ENCODE measurements at places on chromosomes 5 and 9. TPM values are rescaled to one million over a fixed set of nuclear protein-coding genes. Genes with fewer than 3 reads are reported as not detected.

DNA sequence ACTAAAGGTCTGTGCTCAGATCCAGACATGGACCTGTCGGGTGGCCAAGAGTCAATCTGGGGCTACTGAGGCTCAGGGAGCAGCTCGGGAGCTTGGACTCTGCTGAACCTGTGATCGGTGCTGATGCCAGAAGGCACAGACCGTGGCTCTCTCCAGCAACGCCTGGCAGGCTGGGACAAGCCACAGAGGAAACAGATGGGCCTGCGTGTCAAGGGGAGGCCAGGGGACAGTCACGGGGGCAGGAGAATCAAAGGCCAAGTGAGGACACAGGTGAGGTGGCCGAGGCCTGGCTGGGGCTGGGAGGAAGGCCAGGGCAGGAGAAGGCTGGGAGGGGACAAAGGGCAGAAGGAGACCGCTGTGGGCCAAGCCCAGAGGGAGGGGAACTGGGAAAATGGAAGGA lies 43.4 kb downstream of the EPB41L4B start:
- no peak for DNase-seq
- no peak overlapping the region for H3K27ac ChIP-seq
- no peaks in the 10 kb centered on the region for H3K4me1 ChIP-seq
- no peak overlapping the region for H3K4me3 ChIP-seq
- no peaks in the 10 kb centered on the region for H3K36me3 ChIP-seq

DNA sequence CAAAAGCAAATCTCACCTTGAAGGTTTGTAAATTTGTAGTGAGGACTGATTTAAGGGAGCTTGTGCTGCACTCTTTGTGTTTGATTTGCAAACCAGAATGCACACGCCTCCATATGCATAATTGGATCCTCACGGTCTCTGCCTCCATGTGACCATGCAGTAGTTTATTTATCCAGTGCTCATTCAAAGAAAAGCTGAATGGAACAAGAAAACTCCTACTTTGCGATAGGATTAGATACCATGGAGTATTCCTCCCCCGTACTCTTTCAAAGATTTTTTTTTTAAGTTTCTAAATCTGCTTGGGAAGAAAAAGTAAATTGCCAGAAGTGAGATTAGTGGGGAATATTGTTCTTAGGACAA lies 290.4 kb upstream of the TUT7 start:
- DNase-seq: no peak
- no peaks in the 10 kb centered on the region for H3K36me3 ChIP-seq
- no peak overlapping the region for H3K27ac ChIP-seq
- H3K4me1 ChIP-seq: no peaks in the 10 kb centered on the region

DNA sequence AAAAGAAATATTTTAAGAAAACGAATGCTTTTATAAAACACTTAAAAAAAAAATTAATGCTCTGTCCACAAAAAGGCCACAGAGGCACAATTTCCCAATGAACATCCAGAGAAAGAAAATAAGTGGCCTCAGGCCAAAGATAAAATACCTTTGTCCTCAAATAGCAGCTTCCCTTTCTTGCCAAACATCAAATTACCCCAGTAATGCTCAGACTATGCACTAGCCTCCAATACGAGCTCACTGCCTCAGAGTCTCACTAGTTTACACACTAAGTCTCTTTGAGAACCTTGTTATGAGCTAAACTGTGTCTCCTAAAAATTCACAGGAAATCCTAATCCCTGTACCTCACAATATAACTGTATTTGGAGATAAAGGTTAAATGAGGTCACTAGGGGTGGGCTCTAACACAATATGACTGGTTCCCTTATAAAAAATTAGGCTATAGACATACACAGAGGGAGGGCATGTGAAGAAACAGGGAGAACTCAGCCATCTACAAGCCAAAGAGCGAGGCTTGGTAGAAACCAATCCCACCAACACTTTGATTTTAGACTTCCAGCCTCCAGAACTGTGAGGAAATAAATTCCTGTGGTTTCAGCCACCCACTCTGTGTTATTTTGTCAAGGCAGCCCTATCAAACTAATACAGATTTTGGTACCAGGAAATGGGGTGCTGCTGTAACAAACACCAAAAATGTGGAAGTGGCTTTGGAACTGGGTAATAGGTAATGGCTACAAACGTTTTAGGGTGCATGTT lies 4.4 kb downstream of the MPDZ start:
- H3K4me3 ChIP-seq: no peak overlapping the region
- peaks cover 12% of the 10 kb centered on the region for H3K27me3 ChIP-seq
- no peaks in the 10 kb centered on the region for H3K4me1 ChIP-seq
- no peaks in the 10 kb centered on the region for H3K36me3 ChIP-seq
- no peak overlapping the region for H3K27ac ChIP-seq

DNA sequence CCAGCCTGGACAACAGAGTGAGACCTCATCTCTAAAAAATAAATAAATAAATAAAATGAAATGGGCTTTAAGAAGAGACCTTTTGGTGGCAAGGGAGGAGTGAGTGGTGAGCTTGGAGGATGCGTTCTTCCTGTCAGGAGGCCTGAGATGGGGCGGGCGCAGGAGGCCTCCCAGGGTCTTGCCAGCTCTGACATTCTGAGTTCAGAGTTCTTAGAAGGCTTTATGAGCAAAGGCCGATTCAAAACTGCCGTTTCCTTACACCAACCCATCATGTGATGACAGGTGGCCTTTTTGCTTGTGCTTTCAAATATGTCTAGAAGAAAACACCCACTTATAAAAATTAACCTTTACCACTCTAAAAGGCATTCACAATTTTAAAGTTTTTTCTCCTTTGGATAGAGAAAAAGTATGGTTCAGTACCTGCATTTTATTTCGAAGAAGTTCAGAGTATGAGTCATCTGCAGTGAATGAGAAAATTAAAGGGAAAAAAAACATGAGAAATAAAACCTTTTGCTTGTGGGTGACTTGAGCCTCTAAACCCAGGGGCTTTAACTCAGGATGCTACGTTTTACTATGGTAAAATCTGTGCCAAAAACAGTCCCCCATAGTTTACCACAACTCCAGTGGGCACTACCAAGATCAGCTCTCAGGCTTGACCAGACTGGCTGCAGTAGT lies 157.4 kb upstream of the OTULINL start:
- DNase-seq: no peak
- H3K4me1 ChIP-seq: peaks cover 28% of the 10 kb centered on the region
- H3K4me3 ChIP-seq: no peak overlapping the region
- H3K36me3 ChIP-seq: no peaks in the 10 kb centered on the region
- peak overlapping the region; percentile 51 for H3K27ac ChIP-seq
- no peaks in the 10 kb centered on the region for H3K27me3 ChIP-seq

DNA sequence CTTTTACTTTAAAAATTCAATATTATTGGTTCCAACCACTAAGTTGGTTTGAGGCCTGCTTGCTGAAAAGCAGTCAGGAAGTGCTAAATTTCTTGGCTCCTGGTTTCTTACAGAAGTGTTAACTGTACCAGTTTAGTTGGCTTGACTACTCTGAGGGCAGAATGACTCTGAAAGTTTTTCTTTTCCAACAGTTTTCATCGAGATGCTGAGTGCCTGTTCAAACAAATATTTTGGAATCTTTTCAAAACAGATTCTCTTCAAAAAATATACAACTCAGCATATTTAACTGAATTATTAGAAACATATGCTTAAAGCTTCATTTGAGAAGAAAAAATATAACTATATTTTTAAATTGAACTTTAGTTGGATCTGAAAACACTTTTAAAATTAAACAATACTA lies 37.0 kb downstream of the SLC38A9 start:
- DNase-seq: no peak
- H3K4me3 ChIP-seq: no peak overlapping the region
- no peaks in the 10 kb centered on the region for H3K27me3 ChIP-seq
- peaks cover 6% of the 10 kb centered on the region for H3K36me3 ChIP-seq
- no peak overlapping the region for H3K27ac ChIP-seq

GRCh38 chr5:89303033-89303480 lies 420.1 kb upstream of the MEF2C start:
- no peaks in the 10 kb centered on the region for H3K36me3 ChIP-seq
- H3K4me1 ChIP-seq: no peaks in the 10 kb centered on the region
- H3K27ac ChIP-seq: no peak overlapping the region
- no peaks in the 10 kb centered on the region for H3K27me3 ChIP-seq
- no peak for DNase-seq
- H3K4me3 ChIP-seq: no peak overlapping the region

DNA sequence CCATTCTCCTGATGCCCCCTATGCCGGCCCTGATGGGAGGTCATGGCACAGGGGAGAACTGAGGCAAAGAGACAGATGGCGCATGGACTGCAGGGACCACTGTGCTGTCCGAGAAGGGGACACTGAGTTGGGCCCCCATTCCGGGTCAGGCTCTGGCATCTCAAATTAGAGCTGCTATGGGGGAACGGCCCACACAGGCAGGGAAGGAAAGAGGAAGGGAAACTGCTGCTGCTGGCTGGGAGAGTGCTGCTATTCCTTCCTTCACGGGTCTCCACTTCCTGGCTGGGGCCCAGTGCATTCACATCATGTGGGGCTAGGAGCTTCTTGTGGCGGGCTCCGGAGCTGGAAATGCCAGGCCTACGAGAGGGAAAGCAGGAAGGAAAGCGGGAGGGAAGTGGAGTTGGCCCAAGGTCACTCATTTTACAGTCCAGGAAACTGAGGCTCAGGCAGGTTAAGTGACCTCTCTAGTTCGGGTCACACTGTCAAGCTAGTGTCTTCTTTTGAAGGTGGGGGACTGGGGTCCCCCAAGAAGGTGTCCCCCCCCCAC lies 1.3 kb upstream of the CARD19 start:
- H3K4me3 ChIP-seq: peak overlapping the region; percentile 72
- H3K27ac ChIP-seq: peak overlapping the region; percentile 98
- no peaks in the 10 kb centered on the region for H3K27me3 ChIP-seq
- peaks cover 32% of the 10 kb centered on the region for H3K36me3 ChIP-seq

DNA sequence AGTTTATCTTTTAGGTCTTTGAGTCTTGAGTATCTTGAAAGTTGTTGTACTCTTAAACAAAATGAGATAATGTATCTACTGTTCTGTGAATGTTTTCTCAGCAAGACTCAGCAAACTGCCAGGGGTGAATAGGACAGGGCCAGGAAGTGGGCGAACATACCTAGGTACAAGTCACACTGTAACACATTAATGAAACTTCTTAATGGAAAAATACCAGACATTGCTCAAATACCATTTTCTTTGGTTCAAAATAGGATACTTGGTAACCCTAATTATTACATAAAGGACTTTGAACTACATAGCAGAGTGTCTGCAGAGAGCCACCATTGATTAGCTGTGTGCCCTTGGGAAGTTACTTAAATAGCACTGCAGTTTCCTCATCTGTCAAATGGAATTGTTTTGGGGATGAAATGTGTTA lies 197.5 kb downstream of the ARHGEF28 start:
- no peak overlapping the region for H3K4me3 ChIP-seq
- no peaks in the 10 kb centered on the region for H3K36me3 ChIP-seq
- H3K4me1 ChIP-seq: no peaks in the 10 kb centered on the region
- DNase-seq: no peak

DNA sequence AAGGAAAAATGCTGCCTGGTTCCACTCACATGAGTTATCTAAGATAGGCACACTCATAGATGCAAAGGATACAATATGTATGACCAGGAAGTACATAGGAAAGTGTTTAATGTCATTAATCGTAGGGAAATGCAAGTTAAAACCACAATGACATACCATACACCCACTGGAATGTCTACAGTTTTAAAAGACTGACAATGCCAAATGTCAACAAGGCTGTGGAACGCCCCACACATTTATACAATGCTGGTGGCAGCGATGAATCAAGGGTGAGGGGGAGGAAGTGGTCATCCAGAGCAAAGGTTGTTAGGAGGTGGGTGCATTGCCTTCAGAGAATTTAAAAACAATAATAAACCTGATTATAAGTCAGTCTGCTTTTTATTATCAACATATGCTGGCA lies 437.8 kb downstream of the ARHGEF28 start:
- H3K27ac ChIP-seq: no peak overlapping the region
- H3K4me1 ChIP-seq: no peaks in the 10 kb centered on the region
- no peaks in the 10 kb centered on the region for H3K27me3 ChIP-seq
- no peaks in the 10 kb centered on the region for H3K36me3 ChIP-seq
- no peak overlapping the region for H3K4me3 ChIP-seq
- no peak for DNase-seq

- peaks cover 34% of the 10 kb centered on the region for H3K36me3 ChIP-seq
- peaks cover 84% of the 10 kb centered on the region for H3K4me1 ChIP-seq
- H3K27ac ChIP-seq: peak overlapping the region; percentile 96
- peak; percentile 75 for DNase-seq
Observed at GRCh38 chr5:1312993-1313833, 18.3 kb upstream of the TERT start.

DNA sequence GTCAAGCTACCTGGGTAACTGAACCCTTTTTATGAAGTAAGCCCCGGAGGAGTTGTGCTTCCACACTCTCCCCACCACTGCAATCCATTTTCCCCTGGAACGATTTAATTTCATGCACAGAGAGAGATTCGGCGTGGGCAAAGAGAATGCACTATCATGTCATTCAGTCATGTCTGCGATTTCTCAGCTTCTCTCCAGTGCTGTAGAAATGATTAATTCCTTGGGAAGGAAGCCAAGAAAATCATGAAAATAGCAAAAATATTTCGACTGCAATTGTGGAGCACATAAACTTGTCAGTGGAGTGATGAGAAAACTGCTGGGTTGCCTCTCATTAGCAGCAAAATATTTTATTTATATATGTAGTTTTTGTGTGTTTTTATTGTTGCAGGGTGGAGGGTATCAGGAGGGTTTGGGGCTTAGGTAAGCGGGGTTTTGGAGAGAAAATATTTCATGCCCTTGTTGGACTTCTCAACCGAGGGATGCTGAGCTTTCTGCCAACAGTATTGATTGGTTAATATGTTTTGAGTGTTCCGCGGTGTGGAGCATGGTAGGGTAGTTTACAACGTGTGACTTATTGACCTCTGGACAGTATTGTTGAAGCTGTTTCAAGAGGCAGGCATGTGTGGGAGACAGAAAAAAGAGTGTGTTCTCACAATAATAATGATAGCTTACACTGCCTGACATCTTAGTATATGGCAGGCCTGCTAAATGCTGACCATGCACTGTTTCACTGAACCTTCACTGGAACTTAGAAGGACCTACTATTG lies 69.3 kb downstream of the SGCD start:
- no peaks in the 10 kb centered on the region for H3K4me1 ChIP-seq
- H3K36me3 ChIP-seq: no peaks in the 10 kb centered on the region
- no peak for DNase-seq
- no peak overlapping the region for H3K27ac ChIP-seq

GRCh38 chr5:61586096-61587084 lies 254.3 kb downstream of the ZSWIM6 start:
- no peak overlapping the region for H3K27ac ChIP-seq
- no peaks in the 10 kb centered on the region for H3K27me3 ChIP-seq
- no peaks in the 10 kb centered on the region for H3K4me1 ChIP-seq
- no peaks in the 10 kb centered on the region for H3K36me3 ChIP-seq

GRCh38 chr9:96048104-96048955 lies 172.8 kb downstream of the ERCC6L2 start:
- H3K36me3 ChIP-seq: no peaks in the 10 kb centered on the region
- no peak overlapping the region for H3K27ac ChIP-seq
- no peaks in the 10 kb centered on the region for H3K27me3 ChIP-seq
- H3K4me1 ChIP-seq: no peaks in the 10 kb centered on the region
- no peak overlapping the region for H3K4me3 ChIP-seq
- no peak for DNase-seq

GRCh38 chr5:75057561-75057960 lies 5.2 kb upstream of the GCNT4 start:
- no peaks in the 10 kb centered on the region for H3K36me3 ChIP-seq
- peaks cover 10% of the 10 kb centered on the region for H3K27me3 ChIP-seq

Gene C5
- 2.8 TPM for total RNA-seq

Gene TYRP1
- total RNA-seq: not detected

Gene FBXL7
- total RNA-seq: not detected

Gene C9
- total RNA-seq: not detected

Gene ABO
- 0.27 TPM for total RNA-seq

Gene ZNF622
- total RNA-seq: 28.7 TPM

Gene ADAMTS12
- total RNA-seq: not detected

Gene PCDHA3
- total RNA-seq: not detected

Gene PARP8
- 110 TPM for total RNA-seq
